Suprapubic skin (tissue), 4 donors: ENCODE measurements at places on chromosomes 16 and 17. TPM values are rescaled to one million over a fixed set of nuclear protein-coding genes. Genes with fewer than 3 reads are reported as not detected.

DNA sequence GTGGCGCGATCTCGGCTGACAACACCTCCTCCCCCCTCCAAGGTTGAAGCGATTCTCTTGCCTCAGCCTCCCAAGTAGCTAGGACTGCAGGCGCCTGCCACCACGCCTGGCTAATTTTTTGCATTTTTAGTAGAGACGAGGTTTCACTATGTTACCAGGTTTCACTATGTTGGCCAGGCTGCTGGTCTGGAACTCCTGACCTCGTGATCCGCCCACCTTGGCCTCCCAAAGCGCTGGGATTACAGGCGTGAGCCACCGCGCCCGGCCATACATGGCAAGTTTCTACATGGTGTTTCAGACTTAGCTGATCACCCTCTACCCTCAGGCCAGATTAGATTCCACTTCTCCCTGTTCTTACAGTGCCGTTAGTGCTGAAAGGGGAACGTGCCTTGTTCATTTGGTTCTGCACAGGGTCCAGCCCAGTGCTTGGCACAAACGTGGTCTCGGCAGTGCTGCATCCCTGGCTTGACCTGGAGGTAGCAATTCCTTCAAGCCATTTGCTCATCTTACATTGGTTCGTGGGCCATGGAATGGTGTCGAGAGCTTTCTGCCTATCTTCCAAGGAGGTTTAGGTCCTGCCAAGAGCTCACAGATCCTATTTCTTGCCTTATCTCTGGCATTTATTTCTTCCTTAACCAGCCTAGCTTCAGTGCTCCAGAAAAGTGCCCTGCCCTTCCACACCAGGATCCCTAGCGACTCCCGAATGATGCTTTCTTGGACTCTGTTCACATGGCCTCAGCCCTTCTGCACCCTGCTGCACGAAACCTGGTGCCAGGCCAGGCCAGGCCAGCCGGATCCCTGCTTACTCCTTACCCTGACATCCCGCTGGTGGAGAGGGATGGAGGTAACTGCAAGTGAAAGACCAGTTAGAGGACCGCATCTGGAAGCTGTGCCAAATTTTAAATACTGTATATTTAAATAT lies 14.8 kb upstream of the AURKB start:
- no peak overlapping the region for H3K27ac ChIP-seq
- H3K4me1 ChIP-seq: peaks cover 29% of the 10 kb centered on the region
- no peaks in the 10 kb centered on the region for H3K27me3 ChIP-seq
- H3K4me3 ChIP-seq: no peak overlapping the region
- DNase-seq: no peak

- no peaks in the 10 kb centered on the region for H3K36me3 ChIP-seq
- H3K27me3 ChIP-seq: no peaks in the 10 kb centered on the region
- DNase-seq: no peak
- H3K27ac ChIP-seq: no peak overlapping the region
- no peaks in the 10 kb centered on the region for H3K4me1 ChIP-seq
These were observed 6.2 kb downstream of the KRTAP4-6 start for GRCh38 chr17:41133880-41134735.

ABCC12 gene
- not detected for total RNA-seq

FBXO39 gene
- 1.5 TPM for total RNA-seq

- peak within 1 kb of the TSS; percentile 53 for H3K4me3 ChIP-seq
- no peaks in the 10 kb centered on the region for H3K36me3 ChIP-seq
- peaks cover 54% of the 10 kb centered on the region for H3K4me1 ChIP-seq
- no peak for DNase-seq
- no peak within 1 kb of the TSS for H3K27ac ChIP-seq
These were observed at the start of gene SALL1 for GRCh38 chr16:51150888-51151320. Gene SALL1 (minus strand): TSS chr16:51151270. CDS start chr16:51151241, 29 bp downstream.

DNA sequence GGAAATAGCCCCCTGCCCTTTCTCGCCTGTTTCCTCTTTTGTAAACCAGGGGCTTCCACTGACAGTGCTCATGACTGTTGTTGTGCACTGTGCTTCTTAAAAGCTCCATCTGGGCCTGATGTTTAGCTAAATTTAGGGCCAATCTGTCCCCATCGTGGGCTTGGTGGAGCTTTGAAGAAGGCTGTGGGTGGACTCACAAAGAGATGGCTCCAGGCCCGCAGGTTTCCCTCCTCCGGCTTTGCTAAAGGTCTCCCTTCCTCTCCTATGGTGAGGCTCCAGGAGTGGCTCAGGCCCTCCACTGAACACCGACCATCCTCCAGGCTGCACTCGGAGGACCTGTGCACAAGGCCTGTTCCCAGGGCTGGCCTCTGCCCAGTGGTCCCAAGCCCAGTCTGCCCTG lies 30.2 kb upstream of the XPO6 start:
- no peaks in the 10 kb centered on the region for H3K27me3 ChIP-seq
- H3K4me3 ChIP-seq: no peak overlapping the region
- H3K4me1 ChIP-seq: no peaks in the 10 kb centered on the region
- H3K36me3 ChIP-seq: no peaks in the 10 kb centered on the region
- DNase-seq: no peak
